NCI-H2171 treated with DMSO at 0.1 percent for 48 hours (cell line): ENCODE measurements at places on chromosomes 1 and 21.

DNA sequence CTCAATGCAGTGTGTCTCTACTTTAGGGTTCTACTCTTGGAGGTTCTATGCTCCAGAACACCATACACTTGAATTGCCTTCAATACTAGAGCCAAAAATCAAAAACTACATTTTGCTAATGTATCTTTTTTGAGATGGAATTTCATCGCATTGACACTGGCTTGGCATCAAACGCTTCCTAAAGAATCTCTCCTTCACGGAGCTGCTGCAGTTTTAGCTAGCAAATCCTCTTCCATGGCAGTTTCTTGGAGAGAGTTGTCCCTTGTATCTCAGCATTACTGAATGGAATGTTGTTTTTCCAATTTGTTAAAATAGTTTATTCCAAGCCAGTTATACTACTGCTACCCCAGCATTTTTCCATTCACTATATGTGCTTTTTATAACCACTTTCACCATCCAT is 17.7 kb downstream of the SDCCAG8 start:
- no peak for DNase-seq

GRCh38 chr1:101920577-101920976 is 76.1 kb downstream of the OLFM3 start:
- DNase-seq, result no peak

DNA sequence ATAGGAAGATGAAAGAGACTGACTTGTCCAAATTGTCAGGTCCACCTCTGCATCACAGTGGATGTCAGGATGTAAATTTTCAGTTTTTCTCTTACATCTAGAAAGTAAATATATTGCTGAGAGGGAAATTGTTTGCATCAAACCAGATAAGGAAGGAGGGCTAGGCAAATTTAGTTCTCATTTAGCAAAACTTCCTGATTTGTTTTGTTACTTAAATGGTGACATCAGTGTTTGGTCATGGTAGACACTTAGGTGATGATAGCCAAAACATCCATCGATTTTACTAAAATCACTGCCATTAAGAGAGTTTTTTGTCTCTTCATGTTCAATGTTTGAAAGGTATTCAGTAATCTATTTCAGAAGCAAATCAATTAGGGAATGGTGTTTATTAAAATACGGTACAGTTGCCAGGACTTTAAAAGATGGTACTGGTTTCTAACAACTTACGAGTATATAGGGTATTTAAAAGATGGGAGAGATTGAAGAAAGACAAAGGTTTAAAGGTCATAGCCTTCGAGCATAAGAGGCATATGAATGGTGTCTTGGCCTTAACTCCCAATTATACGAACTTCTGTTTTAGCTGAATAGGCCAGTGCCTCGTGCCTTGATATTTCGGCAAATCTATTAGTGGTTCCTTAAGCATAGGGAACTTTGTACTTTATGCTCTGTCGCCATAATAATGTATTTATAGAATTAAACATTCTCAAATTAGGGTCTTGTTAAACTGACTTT is 3.0 kb downstream of the IER5 start:
- DNase-seq, result no peak

GRCh38 chr1:8862528-8862927 is 16.0 kb downstream of the ENO1 start:
- no peak for DNase-seq

- DNase-seq, result no peak
These were observed 16.7 kb downstream of the PKP1 start for GRCh38 chr1:201299968-201300367.

- no peak for DNase-seq
These were observed 20.7 kb upstream of the MFSD2A start for GRCh38 chr1:39933956-39934941.

DNA sequence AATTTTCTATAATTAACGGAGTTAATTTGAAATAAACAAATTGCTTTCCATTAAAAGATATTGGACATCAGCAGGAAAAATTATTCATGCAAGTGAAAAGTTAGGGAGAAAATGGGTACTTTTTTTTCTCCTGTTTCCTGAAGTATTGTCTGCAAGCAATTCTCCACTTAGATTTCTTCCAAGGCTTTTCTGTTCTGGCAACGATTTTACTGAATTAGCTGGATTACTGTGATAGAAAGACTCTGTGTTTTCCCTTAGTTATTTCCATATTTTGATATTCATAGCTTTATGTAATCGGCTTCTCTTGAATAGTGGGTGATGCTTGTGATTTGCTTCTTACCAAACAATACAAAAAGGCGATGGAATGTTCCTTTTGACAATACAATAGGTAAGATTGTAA is 1333.9 kb downstream of the AMY1C start:
- DNase-seq, result no peak

DNA sequence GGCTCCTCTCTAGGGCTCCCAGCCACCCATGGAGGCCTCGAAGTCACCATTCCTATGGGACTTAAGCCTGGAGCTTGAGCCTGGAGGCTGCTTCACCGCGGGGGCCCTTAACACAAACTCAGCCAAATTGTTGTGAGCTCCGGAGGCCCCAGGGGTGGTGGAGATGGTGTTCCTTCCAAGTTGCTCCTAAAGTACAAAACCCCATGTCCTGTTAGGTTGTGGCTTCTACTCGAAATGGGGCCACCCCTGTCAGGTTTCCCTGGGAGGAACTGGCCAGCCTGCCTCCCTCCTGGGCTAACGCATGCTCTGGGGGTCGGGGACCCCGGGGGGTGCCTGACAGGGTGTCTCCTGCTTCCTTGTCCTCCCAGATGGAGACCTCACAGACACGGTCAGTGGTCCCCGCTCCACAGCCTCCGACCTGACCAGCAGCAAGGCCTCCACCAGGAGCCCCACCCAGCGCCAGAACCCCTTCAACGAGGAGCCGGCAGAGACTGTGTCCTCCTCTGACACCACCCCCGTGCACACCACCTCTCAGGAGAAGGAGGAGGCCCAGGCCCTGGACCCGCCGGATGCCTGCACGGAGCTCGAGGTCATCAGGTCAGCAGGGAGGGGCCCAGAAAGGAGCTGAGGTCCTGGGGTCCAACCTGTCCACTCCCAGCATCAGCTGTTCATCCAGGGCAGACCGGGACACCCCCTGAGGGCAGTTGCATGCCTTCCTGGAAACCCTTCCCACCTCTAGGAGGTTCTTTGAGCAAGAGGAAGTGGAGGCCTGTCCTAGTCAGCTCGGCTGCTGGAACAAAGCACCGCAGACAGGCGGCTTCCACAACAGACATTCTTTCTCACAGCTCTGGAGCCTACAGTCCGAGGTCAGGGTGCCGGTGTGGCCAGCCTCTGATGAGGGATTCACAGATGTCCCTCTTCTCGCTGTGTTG is 10.8 kb upstream of the SLC25A34 start:
- DNase-seq, result no peak

GRCh38 chr1:244219802-244220201 is 168.7 kb downstream of the ZBTB18 start:
- no peak for DNase-seq

- no peak for DNase-seq
These were observed 397.7 kb downstream of the RPS6KC1 start for GRCh38 chr1:213448776-213449175.

DNA sequence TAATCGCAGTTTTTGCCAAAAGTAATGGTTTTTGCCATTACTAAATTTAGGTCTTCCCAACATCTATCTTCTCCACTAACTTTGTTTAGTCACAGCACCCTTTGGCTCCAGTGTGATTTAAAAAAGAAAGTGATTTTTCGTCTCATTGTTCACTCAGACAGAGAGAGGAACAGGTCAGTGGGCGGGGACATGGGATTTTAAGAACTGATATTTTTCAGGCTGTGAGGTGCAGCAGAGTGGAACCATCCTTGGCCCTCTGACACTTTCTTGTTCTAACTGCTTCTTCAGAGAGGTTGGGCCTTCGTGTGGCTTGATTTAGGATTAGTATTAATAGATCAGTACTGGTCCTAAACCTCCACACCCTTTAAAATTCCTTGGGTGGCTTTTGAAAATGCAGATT is 38.8 kb downstream of the CASQ2 start:
- no peak for DNase-seq

- DNase-seq, result peak; percentile 33
These were observed 31.4 kb upstream of the COL6A1 start for GRCh38 chr21:45949928-45950739.
